ENCODE measurements at places on chromosomes 4 and X.

DNA sequence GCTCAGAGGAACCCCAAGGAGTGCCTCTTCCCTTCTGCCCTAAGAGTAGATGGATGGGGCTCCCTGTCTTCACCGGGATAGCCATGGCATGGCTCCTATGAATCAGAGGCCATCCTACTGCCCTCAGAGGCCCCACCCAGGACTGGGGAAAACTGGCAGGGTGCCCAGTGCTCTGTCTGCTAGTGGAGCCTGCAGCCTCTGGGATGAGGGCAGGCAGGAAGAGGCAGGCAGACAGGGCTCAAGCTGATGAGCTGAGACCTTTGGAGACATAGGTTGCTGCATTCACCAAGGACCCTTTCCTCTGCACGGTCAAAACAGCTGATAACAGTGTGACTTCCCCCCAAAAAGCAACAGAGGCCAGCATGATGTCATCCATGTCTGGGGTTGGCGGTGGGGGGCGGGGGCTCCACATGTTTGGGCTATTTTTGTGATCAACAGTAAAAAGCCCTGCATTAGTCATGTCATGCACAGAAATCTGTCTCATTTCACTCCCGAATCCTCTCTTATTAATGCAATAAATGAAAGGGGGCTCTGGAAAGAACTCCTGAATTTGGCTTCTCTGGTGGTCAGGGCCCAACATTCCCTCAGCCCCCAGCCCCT lies 207.6 kb upstream of the MAMLD1 start:
- DNase-seq = no peak

DNA sequence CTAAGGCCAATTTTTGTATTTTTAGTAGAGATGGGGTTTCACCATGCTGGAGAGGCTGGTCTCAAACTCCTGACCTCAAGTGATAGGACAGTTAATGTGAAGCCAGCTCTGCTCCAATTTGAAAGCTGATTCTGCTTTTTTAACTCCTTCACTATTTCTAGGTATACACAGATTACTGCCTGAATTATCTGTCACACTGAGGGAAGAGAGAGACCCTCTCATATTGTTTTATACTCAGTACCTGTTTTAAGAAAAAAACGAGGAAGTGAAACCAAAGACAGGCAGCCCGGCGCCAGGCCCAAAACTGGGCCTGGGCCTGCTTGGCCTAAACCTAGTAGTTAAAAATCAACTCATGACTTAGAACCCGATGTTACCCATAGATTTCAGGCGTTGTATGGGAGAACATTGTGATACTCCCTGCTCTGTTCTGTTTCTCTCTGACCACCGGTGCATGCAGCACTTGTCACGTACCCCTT lies 1601.5 kb upstream of the PCDH10 start:
- no peak for DNase-seq

DNA sequence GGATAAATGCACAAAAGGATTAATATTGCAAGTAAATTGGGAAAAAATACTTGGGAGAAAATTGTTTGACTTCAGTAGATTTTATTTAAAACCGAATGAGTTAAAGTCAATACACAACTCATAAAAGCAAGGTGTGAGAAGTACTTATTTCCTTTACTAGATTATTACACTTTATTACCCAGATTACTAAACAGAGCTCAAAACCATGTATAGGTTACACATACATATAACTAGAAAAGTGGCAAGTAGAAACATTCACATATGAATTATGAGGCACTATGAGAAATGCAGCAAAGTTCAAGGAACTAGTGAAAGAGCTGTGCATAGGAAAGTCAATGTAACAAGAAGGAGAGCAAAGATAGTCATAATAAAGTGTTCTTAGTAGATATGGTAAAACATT lies 113.0 kb downstream of the CXXC4 start:
- no peak for DNase-seq

DNA sequence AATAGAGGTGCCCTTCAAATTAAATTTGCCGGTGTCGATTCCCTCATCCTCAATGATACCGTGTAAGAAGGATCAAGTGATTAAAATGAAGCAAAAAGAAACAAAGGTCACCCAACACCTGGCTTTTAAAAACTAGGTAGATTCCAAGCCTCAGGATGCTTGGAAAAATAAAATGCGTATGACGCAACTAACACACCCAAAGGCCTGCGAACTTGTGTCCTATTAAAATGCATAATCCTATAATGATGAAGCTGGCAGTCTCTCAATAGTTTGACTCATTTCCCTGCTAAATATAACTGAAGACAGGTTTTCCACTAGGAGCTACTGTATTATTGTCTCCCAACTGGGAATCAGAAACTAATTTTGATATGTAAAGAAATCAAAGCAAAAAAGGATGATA lies 263.2 kb downstream of the DHX15 start:
- DNase-seq = no peak

DNA sequence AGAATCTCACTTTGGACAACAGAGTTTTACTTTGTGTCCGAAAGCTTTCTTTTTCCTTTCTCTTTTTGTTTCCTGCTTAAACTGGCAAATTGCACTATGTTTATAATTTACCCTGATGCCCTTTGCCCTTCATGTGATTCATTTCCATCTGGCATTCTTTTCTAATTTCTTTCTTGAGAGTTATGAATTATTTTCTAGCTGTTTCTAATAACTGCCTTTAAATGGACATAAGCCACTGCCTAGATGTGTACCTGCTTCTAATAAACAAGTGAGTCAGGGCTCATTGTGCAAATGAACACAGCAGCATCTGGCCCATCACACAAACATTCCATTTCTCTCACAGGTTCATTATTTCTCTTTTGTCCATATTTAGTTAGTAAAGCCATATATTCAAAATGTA lies 242.3 kb upstream of the GPRIN3 start:
- no peak for DNase-seq

- DNase-seq = no peak
These were observed 35.9 kb upstream of the GRPEL1 start for GRCh38 chr4:7103607-7104365.

DNA sequence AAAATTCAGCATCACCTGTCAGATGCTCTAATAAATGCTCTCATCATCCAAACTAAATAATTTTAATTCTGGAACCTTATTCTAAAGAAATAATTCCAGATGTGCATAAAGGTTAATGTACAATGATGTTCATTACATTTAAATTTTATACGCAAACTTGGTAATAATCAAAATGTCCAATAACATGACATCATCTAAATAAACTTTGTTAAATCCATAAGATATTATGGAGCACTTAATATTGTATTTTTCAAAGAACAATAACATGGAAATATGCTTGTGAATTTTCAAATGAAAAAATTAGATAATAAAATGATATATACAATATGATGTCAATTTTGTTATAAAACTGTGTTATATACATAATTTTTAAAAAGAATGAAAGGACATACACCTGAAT lies 92.1 kb upstream of the ZCCHC13 start:
- no peak for DNase-seq

- DNase-seq = no peak
These were observed 6.2 kb downstream of the CSF2RA start for GRCh38 chrX:1274786-1275185.

DNA sequence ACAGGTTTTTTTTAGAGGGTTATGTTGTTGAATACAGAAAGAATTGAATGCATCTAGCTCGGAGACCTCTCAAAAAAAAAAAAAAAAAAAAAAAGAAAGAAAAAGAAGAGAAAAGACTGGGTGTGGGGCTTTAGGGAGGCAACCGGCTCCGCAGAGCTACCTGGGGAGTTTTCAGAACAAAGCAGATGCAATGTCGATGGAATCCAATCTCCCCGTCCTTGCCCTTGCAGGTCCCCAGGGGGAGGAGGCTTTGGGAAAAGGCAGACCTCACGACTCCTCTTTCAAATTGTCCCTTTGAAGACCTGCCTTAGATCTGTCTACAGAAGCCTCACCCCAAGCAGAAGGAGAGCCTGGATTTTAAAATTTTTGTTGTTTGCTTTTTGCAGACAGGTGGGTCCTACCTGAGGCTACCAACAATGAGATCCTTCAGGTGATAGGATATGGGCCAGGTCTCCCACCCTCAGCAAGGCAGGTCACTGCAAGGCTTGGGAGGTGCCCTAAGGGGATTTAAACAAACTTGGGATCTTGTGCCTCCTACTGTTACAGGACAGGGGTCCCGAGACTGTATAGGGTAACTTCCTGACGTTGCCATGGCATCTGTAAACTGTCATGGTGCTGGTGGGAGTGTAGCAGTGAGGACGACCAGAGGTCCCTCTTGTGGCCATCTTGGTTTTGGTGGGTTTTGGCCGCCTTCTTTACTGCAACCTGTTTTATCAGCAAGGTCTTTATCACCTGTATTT lies 75.2 kb upstream of the PRKX start:
- no peak for DNase-seq

DNA sequence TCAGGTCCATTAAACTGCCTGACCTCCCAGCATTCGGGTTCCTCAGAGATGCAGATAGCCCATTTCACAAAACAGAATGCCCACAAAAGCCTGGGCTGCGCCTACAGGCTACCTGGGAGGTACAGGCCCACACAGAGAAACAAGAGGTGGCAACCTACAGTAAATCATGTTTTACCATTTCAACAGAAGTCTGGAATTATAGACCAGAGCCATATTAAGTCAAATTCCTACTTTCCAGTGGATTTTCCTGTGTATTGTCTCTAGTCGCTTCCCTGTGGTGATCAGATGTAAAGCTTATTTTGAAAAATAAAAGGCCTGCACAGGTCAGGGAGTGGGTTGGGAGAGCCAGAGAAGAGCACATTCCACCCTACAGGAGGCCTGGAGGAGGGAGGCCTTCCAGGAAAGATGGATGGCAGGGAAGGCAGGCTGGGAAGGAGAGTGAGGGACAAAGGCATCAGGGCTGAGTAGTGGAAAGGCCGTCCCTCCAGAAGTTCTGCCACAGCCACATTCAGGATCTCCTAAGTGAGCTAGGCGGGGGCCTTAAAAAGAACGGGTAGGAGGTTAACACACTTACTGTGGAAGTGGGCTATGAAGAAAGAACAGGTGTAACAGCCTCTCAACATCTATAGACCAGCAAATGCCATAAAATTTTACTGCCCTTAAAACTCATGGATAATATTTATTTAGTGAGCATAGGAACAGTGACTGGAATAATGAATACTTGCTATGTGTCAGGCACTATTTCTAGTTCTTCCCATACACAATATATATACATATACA lies 19.0 kb upstream of the USO1 start:
- no peak for DNase-seq

- DNase-seq = no peak
These were observed 27.1 kb upstream of the MAPK10 start for GRCh38 chr4:86386817-86387415.

All from activated CD4-positive, CD25-positive, alpha-beta regulatory T cell (primary cell).